ENCODE measurements at places on chromosomes 11 and 22.

DNA sequence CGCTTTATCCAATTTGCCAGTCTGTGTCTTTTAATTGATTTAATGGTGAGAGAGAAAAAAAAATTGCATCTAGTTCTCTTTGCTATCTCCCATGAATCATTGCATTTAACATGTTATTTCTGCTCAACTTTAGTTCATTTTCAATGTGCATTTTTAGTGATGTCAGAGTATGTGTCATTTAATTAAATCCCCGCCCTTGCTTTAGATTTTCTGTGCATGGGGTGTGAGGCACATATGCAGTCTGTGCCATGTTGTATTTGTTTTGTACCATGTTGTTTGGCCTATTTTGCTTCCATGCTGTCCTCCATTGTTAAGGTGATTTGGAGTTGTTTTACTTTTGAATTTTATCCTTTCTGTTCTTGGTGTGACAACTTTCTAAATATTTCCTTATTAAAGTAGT, 8.3 kb upstream of the NCR3LG1 start:
- H3K27me3 ChIP-seq = no peaks in the 10 kb centered on the region
- no peak overlapping the region for H3K27ac ChIP-seq
- H3K36me3 ChIP-seq = peaks cover 3% of the 10 kb centered on the region
- DNase-seq = no peak
- H3K4me1 ChIP-seq = no peaks in the 10 kb centered on the region

GRCh38 chr11:66659763-66660162, 17.9 kb downstream of the RBM4B start:
- no peak overlapping the region for H3K4me3 ChIP-seq
- H3K27me3 ChIP-seq = peaks cover 2% of the 10 kb centered on the region
- no peaks in the 10 kb centered on the region for H3K4me1 ChIP-seq
- no peaks in the 10 kb centered on the region for H3K36me3 ChIP-seq
- no peak overlapping the region for H3K27ac ChIP-seq
- DNase-seq = no peak

DNA sequence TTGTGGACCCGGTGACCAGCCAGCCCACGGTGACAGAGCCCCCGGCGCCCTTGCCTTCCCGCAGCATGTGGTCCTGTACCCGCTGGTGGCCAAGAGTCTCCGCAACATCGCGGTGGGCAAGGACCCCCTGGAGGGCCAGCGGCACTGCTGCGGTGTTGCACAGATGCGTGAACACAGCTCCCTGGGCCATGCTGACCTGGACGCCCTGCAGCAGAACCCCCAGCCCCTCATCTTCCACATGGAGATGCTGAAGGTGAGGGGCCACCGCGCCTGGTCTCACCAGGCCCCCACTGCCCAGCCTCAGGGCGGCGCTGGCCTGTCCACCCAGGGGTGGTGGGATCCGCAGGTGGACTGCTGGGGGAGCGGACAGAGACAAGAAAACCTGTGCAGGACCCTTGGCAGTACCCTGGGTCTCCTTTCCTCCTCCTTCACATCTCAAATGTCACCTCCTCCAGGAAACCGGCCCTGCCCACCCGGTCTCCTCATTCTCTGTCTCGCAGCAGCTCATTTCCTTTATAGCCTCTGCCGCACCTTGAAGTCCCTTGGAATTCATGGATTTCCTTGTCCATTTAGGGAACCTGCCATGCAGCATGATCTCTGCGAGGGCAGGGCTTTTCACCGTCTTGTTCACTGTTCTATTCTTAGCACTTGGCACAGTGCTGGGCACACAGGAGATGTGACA, 6.5 kb downstream of the AIP start:
- no peak overlapping the region for H3K27ac ChIP-seq
- H3K4me1 ChIP-seq = no peaks in the 10 kb centered on the region
- DNase-seq = no peak
- no peaks in the 10 kb centered on the region for H3K36me3 ChIP-seq
- H3K27me3 ChIP-seq = peaks cover 4% of the 10 kb centered on the region
- no peak overlapping the region for H3K4me3 ChIP-seq

- peaks cover 17% of the 10 kb centered on the region for H3K4me1 ChIP-seq
- DNase-seq = peak; percentile 71
- H3K4me3 ChIP-seq = no peak overlapping the region
- H3K36me3 ChIP-seq = no peaks in the 10 kb centered on the region
- H3K27ac ChIP-seq = no peak overlapping the region
- peaks cover 6% of the 10 kb centered on the region for H3K27me3 ChIP-seq
Measured at GRCh38 chr11:117822074-117823033, 2.2 kb downstream of the FXYD2 start.

Measured in glutamatergic neuron (in vitro differentiated cells).